ENCODE measurements at places on chromosomes 16 and 17. TPM values are rescaled to one million over a fixed set of nuclear protein-coding genes. Genes with fewer than 3 reads are reported as not detected.

Gene ZFHX3
- total RNA-seq = 10.6 TPM

Gene SLC52A1
- not detected for total RNA-seq

Gene PYDC1
- total RNA-seq = not detected

Gene HS3ST3A1
- total RNA-seq = 0.58 TPM

Gene TMED6
- 0.26 TPM for total RNA-seq

Gene TERB1
- total RNA-seq = not detected

Gene C16orf92
- not detected for total RNA-seq

All from psoas muscle (tissue), 8 donors.